ENCODE measurements at places on chromosomes 4 and X.

GRCh38 chr4:125801373-125801772 lies 486.6 kb downstream of the FAT4 start:
- no peak for DNase-seq

- no peak for DNase-seq
Observed at GRCh38 chrX:111650845-111651244, 30.1 kb upstream of the ALG13 start.

- no peak for DNase-seq
Observed at GRCh38 chr4:1994938-1995337, 13.8 kb downstream of the NELFA start.

- DNase-seq, result no peak
Observed at GRCh38 chr4:138512756-138513155, 270.6 kb upstream of the SLC7A11 start.

DNA sequence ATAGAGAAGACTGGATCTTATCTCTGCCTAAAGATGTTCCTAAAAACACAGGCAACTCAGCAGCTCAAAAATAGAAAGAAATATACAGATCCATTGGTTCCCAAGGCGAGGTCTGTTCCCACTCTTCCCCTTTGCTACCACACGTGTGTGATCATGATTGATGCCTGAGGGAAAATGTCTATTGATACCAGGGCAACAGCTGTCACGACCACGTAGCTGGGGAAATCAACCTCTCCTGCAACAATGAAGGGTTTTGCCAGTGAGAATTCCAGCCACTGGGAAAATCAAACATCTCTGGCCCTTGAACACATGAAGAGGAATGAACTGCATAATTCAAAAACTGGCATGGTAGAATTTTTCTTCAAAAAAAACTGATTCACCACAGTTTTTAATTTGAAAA lies 131.0 kb upstream of the MAP3K15 start:
- no peak for DNase-seq

GRCh38 chr4:143084566-143084965 lies 100.2 kb upstream of the USP38 start:
- no peak for DNase-seq

- no peak for DNase-seq
Observed at GRCh38 chr4:76518241-76518640, 83.2 kb downstream of the SHROOM3 start.

GRCh38 chrX:130025256-130025655 lies 42.8 kb downstream of the BCORL1 start:
- DNase-seq, result no peak

DNA sequence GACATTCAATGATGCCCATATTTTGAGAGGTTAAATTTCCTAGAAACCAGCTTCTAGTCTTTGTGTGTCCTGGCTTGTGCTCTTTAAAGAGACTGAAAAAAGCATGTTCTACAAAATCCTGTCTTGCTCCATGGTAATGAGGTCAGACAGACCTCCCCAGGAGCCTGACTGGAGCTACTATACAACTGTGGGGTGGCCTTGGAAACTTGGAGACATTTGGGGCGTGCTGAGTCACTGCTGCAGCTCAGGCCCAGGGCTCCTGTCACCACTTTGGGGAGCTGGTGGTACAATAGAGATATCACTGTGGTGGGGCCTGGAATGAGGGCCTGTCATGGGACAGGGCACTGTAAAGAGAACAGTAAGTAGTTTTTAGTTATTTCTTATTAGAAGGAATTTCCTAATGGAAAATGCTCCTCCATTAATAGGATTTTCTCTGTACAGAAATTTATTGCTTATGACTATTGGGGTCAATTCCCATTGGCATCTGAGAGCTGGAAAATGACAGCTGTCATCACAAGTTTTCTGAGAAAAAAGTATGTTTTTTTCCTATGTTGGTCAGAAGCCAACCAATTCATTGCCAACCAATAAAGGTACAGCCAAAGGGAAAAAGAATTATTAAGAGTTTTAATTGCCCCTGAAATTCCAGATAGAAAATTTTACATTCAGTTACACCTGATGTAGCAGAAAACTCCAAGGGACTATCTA lies 207.4 kb upstream of the JADE1 start:
- DNase-seq, result no peak

GRCh38 chr4:187436251-187436650 lies 559.3 kb upstream of the ZFP42 start:
- no peak for DNase-seq

DNA sequence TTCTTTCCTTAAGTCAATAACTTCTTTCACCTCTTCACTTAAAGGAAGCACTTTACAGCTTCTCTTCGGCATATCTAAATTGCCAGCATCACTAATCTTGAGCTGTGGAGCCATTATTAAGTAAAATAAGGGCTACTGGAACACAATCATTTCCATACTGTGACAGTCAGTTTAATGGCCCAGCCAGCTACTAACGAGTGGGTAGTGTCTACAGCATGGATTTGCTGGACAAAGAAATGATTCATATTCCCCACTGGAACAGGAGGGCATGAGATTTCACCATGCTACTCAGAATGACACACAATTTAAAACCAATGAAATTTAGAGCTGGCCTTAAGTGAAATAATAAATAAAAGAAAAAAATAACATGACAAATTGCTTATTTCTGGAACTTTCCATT lies 72.1 kb downstream of the DDIT4L start:
- DNase-seq, result no peak

- DNase-seq, result no peak
Observed at GRCh38 chrX:40391662-40392061, 189.1 kb upstream of the ATP6AP2 start.

DNA sequence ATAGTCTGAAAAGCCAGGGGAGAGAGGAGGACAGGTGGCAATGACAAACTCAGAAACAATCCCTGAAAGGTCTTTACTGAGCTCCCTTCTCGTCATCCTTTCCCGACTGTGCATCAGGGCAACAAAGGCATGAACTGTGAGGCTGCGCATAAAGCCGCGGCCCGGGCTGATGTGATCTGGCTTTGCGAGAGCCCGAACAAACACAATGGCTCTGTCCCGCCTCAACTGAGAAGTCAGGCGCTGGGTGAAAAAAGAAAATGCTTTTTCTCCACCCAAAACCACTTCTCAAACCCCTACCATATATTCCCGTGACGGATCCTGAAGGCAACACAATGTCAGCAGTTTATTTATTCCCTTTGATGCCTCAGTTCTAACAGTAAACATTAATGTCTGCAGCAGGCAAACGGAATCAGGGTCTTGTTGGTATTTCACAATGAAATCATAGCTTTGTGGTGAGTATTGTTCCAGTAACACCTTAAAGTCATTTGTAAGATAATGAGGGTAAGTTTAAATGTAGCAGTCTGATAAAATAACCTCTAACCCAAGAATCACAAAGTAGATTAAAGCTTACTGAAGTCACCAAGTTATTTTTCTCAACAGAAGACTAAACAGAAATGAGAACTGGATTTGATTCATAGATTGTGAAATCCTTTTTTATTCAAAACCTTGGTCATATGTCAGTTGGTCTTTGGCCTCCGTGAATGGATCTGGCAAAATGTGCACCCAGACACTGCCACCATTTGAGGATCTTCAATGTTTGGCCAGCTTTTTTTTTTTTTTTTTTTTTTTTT lies 67.4 kb downstream of the APBB2 start:
- DNase-seq, result no peak

DNA sequence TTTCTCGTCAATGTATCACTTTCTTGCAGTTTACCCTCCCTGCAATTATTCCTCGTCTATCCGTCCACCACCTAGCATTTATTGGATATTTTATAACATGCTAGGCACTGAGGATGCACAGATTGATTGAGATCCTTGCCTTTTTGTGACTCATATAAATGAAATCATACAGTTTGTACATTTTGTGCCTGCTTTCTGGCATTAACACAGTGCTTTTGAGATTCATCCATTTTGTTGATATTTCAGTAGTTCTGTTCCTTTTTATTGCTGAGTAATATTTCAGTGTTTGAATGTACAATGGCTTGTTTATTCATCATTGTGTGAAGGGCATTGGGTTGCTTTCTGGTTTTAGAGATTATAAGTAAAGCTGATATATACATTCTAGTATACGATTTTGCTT lies 841 bp downstream of the TBC1D19 start:
- DNase-seq, result no peak

GRCh38 chrX:21167494-21167893 lies 206.7 kb upstream of the CNKSR2 start:
- DNase-seq, result no peak

- no peak for DNase-seq
Observed at GRCh38 chr4:58809948-58810347, 1699.8 kb upstream of the IGFBP7 start.

DNA sequence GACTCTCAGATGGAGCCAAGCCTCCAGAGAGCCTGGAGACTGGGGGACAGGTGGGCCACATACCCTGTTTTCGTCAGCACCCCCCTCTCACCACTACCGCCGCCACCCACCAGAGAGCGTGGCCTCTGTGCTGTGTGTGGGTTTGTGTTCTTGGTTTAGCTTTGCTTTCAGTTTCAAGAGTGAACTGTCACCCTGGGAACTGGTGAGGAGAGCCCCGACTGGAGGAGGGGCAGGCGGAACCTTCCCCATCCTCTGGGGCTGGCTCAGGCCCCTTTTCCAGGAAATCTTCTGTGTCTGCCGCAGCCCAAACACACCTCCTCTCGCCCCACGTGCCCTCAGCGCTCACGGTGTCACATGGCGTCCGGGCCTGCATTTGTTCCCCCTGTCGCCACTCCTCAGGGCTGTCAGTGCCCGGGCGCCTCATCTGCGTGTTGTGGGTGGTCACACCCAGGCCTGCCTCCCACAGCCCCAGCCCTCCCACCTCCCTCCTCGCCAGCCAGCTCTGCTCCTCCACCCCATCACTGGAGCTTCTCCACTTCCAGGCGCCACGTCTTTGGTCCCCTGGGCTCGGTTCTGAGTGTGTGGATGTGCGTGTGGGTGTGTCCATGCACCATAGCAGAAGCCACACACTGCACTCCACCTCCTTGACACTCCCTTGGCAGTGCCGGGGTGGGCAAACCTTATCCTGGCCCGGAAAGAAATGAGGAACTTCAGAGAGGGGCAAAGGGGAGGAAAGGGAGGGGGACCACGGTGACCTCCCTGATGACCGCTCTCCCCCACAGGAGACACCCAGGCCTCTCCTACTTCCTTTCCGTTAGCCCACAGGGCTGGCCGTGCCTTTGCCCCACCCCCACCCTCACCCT lies 27.8 kb downstream of the ELF4 start:
- DNase-seq, result no peak

DNA sequence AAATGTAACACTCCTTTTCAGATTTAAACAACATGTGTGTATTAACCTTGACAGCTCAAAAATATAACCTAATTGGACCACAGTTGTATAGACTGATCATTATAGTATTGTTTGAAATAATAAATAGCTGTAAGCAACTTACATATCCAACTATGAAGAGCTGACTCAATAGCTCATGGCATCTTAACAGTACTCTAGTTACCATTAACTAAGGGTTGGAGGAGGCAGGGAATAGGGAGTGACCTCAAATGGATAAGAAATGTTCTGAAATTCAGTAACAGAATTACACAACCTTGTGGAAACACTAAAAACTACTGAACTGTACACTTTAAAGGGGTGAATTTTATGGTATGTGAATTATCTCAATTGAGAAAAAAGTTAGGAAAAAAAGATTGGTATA lies 136.5 kb upstream of the CPEB2 start:
- DNase-seq, result no peak

DNA sequence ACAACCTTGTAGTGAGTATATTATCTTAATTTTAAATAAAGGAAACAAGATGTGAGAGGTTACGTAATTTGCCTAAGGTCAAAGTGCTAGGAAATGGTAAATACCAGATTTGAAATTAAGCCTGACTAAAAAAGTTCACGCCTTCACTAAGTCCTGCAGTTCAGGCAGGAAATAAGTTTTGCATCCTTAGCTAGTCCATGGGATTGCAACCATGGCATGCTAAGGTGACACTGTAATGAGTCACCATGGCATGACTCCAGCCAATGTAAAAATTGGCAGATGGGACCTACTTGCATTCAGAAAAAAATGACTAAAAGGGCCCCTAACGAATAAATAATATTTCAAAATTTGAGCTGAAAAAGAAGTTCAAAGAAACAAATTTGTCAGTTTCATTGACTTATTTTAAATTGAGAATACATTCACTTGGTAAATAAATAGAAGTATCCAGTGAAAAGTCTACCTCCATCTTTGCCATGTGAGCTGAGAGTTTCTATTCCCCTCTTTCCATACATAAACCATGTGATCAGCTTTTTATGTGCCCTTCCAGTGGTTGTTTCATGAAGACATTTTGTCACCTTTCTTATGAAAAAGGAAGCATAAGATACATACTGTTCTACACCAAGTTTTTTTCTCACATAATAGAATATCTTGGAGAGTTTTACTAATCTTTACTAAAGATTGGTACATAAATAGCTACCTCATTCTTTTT lies 72.4 kb downstream of the ANKRD50 start:
- DNase-seq, result no peak

DNA sequence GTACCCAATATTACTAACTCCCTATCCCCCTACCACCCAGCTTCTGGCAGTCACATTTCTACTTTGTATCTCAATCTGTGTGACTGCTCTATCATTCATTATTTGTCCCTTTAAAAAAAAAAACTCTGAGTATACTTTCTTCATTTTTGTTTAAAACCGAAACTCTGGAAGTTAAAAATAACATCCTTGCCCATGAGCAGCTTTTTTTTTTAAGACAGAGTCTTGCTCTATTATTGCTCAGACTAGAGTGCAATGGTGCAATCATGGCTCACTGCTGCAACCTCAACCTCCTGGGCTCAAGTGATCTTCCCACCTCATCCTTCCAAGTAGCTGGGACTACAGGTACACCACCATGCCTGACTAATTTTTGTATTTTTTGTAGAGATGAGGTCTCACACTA lies 15.8 kb downstream of the UBE2K start:
- DNase-seq, result no peak

DNA sequence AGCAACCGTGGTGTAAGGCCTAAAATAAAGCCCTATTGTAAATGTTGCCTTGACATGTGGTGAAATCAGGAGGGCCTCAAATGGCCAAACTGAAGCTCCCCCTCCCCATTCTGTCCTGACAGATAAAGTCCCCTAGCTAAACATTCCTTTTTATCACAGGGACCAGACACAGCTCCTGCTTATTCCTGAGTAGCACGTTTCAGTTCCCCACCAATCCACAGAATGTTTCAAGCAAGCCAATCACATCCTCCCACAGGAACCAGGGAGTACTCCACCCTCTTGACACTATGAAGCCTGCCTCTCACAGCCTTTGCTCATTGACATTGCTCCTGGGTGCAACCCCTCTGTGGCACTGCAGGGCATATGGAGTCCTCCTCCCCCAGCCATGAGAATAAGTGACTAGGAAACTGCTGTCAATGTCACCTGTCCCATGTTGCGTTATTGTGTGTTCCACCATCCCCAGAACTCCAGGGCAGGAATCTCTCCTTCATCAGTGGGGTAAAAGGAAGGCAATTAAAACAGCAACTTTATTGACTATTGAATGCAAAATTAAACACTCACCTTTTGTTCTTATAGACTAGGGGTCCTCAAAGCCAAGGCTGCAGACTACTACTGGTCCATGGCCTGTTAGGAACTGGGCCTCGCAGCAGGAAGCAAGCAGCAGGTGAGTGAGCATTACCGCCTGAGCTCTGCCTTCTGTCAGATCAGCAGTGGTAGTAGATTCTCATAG lies 128.1 kb downstream of the COL25A1 start:
- no peak for DNase-seq

DNA sequence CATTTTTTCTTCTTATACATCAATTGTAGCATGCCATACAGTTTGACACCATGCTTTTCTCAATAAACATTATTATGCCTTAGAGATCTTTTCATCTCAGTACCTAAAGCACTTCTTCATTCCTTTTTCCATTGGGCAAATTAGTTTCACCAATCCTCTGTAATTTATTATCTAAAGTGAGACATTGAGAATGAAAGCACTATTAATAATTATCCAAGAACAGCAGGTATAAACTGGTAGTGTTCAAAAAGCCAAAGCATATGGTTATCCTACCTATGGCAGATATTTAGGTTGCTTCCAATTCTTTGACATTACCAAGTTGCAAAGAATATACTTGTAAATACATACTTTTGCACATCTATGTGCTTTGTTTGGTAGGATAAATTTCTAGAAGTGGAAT lies 15.6 kb downstream of the LAMTOR3 start:
- DNase-seq, result no peak

Measured in amniotic stem cell (primary cell).